ENCODE measurements at places on chromosomes 12 and 14. TPM values are rescaled to one million over a fixed set of nuclear protein-coding genes. Genes with fewer than 3 reads are reported as not detected.

KRT6C gene
- total RNA-seq = not detected

ZNF891 gene
- total RNA-seq = 9.2 TPM

DNA sequence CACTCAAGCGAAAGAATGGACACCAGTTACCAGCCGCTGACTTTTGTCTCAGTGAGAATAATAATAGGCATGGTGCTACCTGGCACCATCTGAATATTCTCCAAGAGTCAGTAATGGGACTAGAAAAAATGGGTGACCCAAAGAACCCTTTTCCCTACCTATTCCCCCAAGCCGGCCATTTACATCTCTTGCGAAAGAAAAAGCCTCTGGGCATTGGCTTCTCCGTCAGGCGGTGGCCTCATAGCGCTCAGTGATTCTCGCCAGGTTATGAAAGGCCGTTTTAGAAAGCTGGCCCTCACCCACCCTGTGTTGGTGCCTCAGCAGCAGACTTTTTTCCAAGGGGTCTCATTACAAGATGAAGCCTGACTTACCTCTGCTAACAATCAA, 523 bp upstream of the SLC6A15 start:
- DNase-seq = peak; percentile 34

TAC3 gene
- total RNA-seq = 0.74 TPM

GRCh38 chr14:85536833-85537190, 6.9 kb downstream of the FLRT2 start:
- DNase-seq = no peak

DNA sequence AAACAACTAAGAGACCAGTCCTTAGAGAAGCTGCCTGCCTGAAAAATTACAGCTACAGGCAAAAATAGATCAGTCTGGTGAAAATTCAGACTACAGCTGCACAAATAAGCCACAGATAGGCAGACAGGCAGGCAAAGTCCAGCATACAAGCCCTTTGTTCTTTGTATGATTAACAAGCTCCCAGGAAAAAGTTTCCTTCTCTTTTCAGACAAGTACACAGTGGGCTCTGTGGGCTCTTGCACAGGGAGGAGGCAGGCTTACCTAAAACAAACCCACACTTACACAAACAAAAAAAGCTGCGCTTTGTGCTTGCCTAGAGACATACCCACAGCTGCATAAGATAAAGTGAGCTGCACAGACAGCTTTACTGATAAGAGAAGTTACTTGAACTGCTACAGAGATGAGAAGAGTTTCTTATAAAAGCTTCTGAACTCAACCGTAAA, 7.7 kb downstream of the OR6C68 start:
- no peak for DNase-seq

- DNase-seq = peak; percentile 46
Observed at GRCh38 chr14:64234877-64235651, 59.1 kb downstream of the ESR2 start.

DNA sequence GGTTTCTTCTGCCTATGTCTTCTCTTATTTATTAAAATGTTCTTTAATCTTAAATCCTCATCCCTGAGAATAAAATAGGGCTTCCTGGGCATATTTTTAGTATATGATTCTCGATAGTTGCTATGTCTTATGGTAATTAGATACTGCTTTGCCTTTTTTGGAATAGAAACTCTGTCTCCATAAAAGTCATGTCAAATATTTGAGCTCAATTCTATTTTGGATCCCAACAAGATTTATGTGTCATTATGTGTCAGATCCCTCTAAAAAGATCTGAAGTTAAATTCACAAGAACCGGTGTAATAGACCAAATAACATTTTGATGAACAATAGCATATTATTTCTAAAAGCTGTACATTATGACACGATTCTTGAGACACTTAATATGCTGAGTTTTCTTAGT, 312.5 kb upstream of the PDE3A start:
- DNase-seq = no peak

CLMN gene
- 17.6 TPM for total RNA-seq

DNA sequence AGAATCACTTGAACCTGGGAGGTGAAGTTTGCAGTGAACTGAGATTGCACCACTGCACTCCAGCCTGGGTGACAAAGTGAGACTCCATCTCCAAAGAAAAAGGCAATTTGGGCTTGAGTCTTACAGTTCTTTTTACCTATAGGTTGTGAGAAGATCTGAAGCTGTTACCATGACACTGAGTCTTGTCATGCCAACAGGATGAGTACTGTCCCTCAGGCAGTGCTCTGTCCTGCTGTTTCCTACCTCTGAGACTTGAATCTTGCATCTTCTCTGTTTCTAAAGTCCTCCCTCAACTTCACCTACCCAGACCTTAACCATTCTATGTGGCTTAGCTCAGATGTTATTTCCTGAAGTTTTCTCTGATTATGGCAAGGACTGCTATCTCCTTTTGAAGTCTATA, 400.8 kb upstream of the PRICKLE1 start:
- DNase-seq = no peak
